ENCODE measurements at places on chromosomes 12 and 14.
A peak's percentile ranks its signal among the peaks of the same experiment; 100 is the strongest.

DNA sequence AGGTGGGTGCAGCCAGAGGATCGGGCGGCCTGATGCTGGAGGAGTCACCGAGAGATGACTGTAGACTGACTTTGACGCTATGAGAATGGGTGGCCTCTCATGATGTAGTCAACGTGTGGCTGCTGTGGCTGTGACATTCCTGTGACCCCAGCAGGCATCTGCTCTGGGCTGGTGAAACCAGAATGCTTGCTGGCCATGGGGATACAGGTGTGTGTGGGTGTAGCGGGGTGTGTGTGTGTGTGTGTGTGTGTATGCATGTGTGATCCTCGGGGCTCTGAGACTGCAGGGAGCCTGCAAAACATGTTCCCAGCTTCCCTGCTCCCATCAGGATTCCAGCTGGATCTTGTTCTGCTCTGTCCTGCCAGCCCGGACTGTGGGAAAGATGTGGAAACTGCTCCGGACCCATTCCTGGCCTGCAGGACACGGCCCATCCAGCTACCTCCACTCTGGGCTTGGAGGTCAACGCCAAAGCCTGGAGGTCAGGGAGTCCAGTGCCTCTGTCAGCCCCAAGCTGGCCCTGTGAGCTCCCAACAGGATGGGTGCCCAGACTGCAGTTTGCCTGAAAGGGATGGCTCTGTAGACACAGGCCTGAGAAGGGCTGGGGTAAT lies 18.8 kb upstream of the HHIPL1 start:
- ATAC-seq, result no peak

DNA sequence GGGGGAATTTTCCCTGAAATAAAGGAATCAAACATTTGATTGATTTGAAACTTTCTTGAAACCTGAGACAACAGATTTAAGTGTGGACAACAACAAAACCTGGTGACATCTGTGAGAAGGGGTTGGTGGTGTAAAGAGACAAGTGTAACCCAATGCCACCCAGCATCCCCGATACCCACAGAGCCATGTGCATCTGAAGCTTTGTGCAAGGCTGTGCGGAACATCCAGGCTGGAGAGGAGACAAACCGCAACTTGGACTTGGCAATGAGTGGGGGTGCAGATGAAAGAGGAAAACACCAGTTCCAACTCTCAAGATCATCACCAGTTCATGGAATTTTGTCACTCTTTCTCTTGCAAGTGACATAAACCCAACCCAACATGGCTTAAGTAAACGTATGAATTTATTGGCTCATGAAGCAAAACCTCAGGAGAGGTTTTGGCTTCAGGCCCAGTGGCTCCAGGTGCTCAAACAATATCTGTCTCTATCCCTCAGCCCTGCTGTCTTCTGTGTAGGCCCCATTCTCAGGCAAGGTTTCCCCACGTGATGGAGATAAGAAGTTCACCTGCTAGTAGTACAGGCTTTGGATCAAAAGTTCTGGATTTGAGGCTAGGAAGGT lies 55.2 kb upstream of the NTF3 start:
- ATAC-seq, result no peak

GRCh38 chr14:49858383-49858782 lies 5.8 kb upstream of the NEMF start:
- ATAC-seq, result no peak

DNA sequence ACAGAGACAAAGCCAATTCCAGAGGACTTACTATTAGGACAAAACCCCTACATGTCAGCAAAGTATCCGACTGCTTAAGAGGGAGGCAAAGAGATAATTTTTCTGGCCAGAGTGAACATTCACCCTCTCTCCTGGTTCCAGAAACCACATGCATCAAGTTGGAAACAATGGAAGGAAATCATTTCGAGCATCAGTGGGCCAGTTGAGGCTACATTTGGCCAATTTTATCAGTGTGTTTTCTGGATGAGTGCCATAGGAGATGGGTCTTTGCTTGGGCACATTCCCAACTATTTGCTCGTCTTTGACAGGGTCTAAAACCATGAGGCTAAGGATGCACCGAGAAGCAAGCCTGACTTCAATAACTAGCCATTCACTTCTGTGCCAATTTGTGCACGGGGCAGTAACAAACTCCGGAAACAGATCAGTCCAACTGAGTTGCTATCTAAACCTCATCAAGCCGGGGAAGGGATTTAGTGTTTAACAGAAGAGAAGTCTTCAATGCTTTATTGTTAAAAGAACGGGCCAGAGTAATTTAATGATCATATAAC lies 17.4 kb downstream of the EGLN3 start:
- no peak for ATAC-seq

- ATAC-seq, result peak; percentile 64
Measured at GRCh38 chr12:52691076-52691840, 11.1 kb upstream of the KRT1 start.

DNA sequence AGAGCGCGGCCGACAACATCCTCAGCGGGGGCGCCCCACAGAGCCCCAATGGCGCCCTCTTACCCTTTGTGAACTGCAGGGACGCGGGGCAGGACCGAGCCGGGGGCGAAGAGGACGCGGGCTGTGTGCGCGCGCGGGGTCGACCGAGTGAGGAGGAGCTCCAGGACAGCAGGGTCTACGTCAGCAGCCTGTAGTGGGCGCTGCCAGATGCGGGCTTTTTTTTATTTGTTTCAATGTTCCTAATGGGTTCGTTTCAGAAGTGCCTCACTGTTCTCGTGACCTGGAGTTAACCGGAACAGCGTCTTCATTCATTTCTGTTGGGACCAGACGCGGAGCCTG lies 103.8 kb upstream of the FKBP4 start:
- ATAC-seq, result peak; percentile 57

- ATAC-seq, result no peak
Measured at GRCh38 chr12:66191547-66192126, 2.6 kb downstream of the IRAK3 start.

DNA sequence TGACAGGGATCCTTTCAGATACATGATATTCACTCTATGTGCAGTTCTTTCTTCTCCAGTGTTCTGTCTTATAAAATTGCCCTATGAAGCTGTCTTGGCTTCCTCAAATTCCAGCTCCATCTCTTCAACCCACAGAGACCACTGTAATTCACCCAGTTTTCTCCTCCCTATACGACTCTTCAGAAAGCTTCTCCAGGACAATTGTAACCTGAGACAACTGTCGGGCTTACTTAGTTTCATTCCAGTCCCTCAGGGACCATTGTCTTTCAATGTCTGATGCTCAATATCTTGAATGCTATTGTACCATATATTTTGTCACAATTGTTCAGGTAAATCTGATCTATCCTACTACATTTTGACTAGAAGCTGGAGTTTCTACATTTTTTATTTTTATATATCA lies 345.3 kb downstream of the RPL10L start:
- no peak for ATAC-seq

DNA sequence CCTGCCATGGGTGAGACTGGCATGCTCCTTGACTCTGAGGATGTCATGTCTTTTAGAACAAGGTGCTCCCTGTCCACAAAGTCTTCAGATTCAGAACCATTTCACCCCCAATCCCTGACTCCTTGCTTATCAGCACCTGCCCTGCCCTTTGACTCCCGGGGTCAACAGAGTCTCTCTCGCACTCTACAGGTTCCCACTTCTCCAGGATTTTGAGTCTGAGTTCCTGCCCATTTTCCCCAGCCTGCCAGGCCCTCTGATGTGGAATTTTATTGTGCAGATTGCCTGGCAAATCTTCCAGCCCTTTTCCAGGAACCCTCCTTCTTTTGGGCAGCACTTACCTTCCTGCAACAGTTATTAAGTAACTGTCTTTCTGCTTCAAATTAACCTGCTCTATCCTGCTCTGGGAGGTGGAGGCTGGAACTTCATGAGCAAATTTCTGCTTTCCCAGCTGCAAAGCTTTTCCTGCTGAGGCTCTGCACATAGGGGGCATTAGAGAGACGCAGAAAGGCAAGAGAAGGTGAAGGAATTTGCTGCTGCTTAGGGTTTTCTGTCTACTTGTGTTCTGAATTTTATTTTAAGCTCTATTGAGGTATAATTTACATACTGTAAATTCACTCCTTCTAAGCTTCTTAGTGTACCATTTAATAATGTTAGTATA lies 259.1 kb downstream of the PCNX1 start:
- no peak for ATAC-seq

- no peak for ATAC-seq
Measured at GRCh38 chr12:124790650-124791400, 72.8 kb downstream of the SCARB1 start.

DNA sequence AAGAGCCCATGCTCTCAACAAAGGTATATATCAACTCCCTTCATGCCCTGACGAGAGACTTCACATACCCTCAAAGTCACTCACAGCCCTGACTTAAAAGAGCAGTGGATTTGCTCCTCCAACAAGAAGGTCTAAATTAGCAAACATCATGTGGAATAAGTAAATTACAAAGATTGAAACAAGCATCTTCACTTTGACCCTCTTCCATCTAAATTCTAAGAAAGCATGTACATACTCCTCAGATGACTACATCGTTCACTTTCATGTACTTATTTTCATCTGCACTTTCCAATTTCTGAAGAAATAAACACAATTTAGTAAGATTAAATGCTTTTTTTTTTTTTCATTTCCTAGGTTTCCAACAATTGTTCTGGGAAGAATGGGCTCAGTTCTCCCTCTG lies 38.6 kb upstream of the KRR1 start:
- no peak for ATAC-seq

DNA sequence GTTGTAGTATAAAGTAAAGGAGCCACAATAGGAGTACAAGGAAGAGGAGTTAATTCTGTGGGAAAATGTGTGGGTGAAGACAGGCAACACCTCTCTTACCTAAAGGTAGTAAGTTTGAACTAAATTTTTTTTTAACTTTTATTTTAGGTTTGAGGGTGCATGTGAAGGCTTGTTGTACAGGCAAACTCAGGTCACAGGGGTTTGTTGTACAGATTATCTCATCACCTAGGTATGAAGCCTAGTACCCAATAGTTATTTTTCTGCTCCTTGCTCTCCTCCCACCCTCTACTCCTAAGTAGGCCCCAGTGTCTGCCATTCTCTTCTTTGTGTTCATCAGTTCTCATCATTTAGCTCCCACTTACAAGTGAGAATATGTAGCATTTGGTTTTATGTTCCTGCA lies 70.5 kb downstream of the DNAI7 start:
- no peak for ATAC-seq

DNA sequence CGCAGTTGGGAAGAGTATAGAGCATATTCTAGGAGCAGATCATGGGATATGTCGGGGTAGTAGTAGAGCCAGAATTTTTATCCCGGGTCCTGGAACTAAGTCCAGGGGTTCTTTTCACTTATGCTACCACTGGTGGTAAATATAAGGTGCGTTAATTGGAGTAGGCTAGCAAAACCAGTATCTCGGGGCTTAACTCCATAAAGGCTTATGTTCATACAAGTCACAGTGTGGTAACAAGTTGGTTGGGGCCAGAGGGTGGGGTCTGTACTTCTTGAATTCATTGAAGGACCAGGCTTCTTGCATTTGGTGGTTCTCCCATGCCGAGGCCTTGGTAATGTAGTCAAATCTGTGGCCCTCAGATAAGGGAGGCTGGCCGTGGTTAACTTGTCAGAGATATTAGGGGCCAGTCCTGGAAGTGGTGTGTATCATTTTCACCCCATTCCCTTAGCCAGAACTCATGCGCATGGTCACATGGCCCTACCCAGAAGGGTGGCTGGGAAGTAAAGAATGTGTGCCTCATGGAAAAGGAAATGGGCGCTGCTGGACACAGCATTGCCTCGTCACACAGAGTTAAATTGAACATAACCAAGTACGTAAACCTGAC lies 1.5 kb upstream of the ZNF641 start:
- no peak for ATAC-seq

DNA sequence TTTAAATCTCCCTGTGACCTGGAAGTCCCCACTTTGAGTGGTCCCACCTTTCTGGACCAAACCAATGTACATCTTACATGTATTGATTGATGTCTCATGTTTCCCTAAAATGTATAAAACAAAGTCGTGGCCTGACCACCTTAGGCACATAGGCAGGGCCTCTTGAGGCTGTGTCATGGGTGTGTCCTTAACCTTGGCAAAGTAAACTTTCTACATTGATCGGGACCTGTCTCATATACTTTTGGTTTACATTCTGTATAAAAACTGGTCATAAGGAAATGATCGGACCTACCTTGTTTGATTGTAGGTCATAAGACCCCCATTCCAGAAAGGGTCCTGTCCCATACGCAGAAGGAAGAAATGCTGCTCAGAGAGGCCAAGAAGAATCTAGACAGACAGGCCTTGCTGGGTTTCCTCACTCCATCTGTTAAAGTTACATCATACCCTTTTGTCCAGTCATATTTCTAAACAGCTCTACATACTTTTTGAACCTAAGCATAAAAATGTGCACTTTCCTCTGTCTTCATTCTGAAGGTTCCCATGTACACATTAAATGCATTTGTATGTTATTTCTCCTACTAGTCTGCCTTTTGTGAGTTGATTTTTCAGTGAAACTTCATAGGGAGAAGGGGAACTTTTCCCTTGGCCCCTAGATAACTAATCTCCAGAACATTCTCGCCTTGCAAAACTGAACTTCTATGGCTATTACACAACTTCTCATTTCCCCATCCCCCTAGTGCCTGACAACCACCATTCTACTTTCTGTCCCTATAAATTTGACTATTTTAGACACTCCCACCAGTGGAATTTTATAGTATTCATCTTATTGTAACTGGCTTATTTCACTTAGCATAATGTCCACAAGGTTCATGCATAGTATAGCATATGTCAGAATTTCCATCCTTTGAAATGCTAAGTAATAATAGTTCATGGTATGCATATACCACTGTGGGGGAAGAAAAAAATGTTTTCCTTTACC lies 30.2 kb upstream of the CPM start:
- ATAC-seq, result peak; percentile 78

DNA sequence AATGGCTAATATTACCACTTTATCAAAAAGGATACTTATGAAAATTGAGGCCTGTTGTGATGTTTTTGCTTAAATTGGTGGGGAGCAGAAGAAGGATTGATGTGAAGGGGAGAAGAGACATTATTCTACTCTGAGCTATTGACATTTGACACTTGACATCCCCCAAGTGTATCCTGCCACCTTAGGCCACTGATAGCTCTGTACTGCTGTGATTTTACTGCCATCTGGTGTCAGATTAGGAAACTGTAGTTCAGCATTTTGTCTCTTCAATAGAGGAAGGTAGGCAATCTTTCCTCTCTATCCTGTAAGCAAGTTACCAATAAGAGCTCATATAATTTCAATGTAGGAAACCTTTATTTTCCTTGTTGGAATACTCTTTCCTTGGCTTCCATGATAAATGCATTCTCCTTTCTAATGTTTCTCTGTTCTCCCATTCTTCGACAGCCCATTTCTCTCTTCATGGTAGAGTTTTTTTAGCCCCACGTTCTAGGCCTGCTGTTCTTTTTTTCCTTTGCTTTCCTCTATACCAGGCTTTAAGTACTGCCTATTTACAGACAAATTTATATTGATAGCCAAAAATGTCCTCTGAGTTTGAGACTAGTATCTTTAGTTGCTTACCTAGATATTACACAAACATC lies 46.3 kb downstream of the PPHLN1 start:
- ATAC-seq, result peak; percentile 87

- no peak for ATAC-seq
Measured at GRCh38 chr14:70901269-70901668, 6.0 kb upstream of the PCNX1 start.

DNA sequence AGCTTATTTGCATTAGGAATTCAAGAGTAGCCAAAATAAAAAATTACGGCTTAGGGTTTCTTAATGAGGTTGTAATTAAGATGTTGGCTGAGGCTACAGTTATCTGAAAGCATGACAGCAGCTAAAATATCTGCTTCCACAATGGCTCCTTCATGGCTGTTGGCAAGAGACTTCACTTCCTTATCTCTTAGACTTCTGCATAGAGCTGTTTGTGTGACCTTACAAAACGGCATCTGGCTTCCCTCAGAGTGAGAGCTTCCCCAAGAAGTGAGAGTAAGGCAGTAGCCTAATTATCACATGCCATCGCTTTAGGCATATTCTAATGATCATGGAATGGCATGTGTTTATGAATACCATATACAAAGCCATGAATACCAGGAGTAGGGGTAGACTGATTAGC lies 57.6 kb downstream of the CCDC59 start:
- ATAC-seq, result no peak

All from activated CD4-positive, CD25-positive, alpha-beta regulatory T cell treated with anti-CD3 and anti-CD28 coated beads, Interleukin-2, amount 50 U/mL, for 24 hours (primary cell).